ENCODE measurements at places on chromosomes 6 and 20.
A peak's percentile ranks its signal among the peaks of the same experiment; 100 is the strongest.

- DNase-seq, result peak; percentile 38
These were observed 27.5 kb downstream of the SERPINB9 start for GRCh38 chr6:2875359-2876191.

DNA sequence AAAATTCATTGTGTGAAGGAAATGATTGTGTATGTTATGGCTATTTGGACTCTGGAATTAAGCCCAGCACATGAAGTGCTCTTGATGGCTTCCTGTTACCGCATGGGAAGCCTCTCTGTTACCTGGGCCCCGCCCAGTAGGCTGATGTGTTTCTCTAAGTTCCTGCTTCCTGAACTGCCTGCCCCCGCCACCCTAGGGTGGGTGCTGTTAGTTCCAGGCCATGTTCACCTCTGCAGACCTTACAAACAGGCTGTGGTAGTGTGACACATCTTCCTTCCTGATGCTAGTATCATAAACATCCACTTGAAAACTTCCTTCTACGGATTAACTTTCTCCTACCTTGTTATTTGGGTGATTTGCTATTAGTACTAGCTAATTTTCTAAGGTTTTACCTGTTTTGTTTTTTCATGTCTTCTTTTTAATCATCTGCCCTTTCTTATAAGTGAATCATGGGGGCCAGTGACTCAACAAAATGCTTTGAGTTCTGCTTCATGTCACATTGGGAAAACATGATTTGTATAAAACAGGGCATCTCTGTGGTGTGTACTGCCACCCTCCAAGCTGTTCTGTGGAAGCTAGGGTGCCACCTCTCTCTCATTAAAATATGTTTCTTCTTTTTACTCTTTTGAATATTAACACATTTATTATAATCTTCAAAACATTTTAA, 40.6 kb downstream of the SH3BGRL2 start:
- peak; percentile 40 for DNase-seq

- peak; percentile 23 for DNase-seq
These were observed 18.3 kb downstream of the SIM1 start for GRCh38 chr6:100446115-100447080.

- DNase-seq, result no peak
These were observed 207.2 kb downstream of the BTBD9 start for GRCh38 chr6:38432479-38432878.

- DNase-seq, result no peak
These were observed 63.4 kb upstream of the SIRPG start for GRCh38 chr20:1720845-1721475.

DNA sequence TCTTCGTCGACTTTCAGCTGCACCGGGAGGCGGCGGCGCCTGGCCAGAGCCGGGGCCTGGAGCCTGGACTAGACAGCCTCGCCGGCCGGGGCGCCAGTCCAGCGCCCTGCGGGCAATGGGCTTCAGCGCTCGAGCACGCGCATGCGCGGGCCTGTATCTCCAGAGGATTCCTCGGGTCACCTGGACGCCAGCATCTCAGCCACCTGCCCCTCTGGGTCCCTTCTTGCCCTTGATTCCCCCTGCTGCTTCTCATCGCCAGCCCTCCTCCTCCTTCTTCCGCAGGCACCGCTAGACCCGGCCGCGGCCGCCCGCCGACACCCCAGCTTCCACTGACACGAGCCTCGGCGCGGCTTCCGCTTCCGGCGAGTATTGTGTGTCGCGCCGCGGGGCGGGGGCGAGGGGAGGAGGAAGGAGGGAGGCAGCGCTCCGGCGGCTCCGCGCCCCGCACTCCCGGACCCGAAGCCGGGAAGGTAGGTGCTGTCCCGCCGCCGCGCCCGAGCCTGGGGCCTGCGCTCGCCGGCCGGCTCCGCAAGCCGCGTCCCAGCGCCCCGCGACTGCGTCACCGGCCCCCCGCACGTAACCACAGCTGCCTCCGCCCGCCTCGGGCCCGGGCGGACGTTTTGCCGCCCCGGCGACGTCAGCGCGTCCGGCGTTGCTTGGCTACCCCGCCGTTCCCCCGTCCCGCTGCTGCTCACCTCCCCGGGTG, at the start of gene TRIM39:
Gene TRIM39, plus strand, starts transcription at position 402 of the 706 bp plus-strand sequence. CDS start 2,391 bp downstream, outside the sequence.
- DNase-seq, result peak; percentile 89

GRCh38 chr6:6758915-6759654, 170.6 kb downstream of the LY86 start:
- DNase-seq, result peak; percentile 27

DNA sequence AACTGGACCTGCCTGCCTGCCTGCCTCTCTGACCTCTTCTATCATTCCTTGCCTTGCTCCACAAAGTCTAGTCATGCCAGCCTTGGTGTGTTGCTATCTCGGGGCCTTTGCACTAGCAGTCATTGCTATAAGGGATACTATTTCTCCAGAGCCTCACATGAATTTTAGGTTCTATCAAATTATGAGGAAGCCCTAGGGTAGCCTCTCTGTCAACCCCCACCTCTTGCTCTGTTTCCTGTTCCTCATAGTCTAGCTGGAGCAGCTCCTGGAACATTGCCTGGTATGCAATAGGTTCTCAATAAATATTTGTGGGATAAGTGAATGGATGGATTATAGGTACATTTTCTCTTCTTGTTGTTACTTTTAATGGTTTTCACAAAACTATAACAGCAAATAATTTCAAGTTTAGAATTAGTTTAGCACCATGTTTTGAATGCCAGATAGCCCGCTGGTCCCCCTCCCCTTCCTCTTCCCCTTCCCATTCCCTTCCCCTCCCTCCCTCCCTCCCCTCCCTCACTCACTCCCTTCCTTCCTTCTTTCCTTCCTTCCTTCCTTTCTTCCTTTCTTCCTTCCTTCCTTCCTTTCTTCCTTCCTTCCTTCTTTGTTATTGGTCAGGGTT, 46.9 kb upstream of the DTNBP1 start:
- DNase-seq, result no peak

- DNase-seq, result no peak
These were observed 1.5 kb upstream of the CITED2 start for GRCh38 chr6:139376017-139376330.

DNA sequence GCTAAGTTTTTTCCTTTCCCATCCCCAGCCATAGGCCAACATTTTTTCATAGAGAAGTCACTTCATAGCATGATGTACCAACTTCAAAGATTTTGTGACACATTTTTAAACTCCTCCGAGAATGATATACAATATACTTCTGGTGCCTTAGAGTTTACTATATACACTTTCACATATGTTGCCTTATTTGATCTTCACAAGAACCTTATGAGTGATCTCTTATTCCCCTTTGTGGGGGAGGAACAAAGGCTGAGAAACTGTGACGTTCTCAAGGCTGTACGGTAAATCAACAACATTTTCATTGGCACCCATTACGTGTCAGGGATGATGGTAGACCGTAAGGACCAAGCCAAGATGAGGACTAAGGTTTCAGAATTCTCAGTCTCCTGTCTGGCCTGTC, 130.0 kb downstream of the RFPL4B start:
- no peak for DNase-seq

DNA sequence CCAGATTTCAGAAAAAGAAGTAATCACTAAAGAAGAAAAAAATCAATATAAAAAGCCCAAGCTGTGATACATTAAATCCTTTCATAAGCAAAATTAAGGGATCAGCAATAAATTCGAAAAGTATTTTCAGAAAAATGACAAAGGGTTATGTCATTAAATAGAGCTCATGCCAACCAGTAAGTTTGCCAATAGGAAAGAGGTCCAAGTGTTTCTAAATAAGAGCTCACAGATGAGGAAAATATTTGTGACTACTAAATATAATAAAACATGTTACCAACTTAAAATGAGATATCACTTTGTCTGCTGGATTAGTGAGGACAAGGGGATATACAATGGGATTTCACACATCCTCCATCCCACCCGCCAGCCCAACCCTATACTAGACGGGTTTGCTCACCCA, 140.3 kb upstream of the EYA4 start:
- DNase-seq, result no peak

GRCh38 chr20:17508756-17509155, 22.4 kb downstream of the BFSP1 start:
- DNase-seq, result no peak

- DNase-seq, result no peak
These were observed 147.9 kb downstream of the RNGTT start for GRCh38 chr6:88815491-88815890.

DNA sequence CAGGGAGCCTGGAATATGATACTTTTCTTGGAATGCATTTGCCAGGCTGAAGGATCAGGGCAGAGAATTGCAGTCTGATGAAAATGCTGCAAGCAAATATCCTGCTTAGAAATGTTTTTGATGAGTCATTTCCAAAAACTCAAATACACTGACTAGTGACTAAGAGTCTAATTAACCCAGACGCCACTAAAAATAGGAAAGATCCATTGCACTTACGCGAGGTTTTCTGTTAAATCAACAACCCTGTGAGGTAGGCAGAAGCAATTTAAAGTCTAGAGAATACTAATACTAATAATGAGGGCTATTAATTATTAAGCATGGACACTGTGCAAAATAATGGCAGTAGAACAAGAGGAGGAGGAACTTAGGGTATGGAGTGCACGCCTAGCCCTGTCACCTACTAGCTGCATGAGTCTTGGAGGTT, 130.1 kb upstream of the DOK5 start:
- DNase-seq, result peak; percentile 67

- DNase-seq, result peak; percentile 87
These were observed 73.6 kb downstream of the TRERF1 start for GRCh38 chr6:42378125-42378524.

- DNase-seq, result no peak
These were observed 2.3 kb downstream of the TCEA2 start for GRCh38 chr20:64065062-64065973.

DNA sequence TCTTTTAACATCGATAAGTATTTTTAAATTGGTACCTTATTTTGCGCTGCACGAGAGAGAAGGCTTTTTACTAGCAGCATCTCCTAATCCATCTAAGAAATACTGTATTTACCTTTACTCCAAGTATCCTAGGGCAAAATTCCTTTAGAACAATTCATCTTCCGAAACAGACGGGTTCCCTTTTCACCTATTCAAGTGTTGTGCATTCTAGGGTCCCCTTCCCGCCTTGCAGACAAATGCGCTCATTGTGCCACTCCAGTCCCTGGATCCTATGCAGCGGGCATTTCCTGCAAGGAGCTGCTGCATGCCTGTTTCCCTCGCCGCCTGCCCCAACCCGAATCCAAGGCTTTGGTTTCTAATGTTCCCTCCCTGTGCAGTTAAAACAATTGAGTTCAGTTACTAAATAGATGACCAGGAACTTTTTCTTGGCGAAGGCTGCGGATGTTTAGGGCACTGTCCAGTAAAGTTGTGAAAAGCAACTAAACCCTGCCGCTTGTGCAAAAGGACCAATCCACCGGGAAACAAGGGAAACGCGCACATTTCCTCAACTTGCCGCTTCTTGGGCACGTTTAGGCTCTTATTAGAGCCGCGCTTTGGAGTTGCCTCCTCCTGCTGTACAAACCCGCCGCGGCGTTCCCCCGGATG, 556 bp upstream of the SCAF8 start:
- no peak for DNase-seq

GRCh38 chr6:144064402-144065212, 30.8 kb downstream of the SF3B5 start:
- peak; percentile 69 for DNase-seq

- DNase-seq, result no peak
These were observed 20.1 kb downstream of the SLC35B3 start for GRCh38 chr6:8415280-8415679.

GRCh38 chr6:39980839-39981580, 46.7 kb upstream of the MOCS1 start:
- DNase-seq, result peak; percentile 23

GRCh38 chr20:49821870-49822331, 9.3 kb downstream of the SLC9A8 start:
- DNase-seq, result peak; percentile 17

DNA sequence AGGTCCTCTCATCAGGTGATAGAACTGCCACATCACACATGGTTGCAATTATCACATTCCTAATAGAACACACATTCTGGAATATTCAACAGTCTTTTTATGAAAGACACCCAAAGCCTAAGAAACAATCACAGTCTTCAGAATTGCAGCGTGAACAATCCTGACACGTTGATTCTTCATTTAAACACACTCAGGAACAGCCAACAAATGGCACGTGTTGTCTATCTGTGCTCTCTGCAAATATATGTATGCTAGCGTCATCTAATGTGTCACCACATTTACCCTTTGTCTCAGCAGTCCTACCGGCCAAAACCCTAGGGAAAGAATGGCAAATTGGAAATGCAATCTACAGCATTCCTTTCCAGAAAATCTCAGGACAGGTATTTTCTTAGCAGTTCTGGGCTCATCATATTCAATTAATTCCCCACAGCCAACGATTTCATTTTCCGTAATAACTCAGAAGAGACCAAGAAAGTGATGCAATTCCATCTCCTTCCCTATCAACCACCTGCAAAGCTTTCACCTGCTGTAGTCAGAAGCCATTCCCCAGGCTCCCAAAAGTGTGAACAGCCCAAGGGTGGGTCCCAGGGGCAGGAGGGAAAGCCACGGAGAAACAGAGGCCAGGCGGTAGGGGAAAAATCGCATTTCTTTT, 280.3 kb upstream of the JARID2 start:
- no peak for DNase-seq

DNA sequence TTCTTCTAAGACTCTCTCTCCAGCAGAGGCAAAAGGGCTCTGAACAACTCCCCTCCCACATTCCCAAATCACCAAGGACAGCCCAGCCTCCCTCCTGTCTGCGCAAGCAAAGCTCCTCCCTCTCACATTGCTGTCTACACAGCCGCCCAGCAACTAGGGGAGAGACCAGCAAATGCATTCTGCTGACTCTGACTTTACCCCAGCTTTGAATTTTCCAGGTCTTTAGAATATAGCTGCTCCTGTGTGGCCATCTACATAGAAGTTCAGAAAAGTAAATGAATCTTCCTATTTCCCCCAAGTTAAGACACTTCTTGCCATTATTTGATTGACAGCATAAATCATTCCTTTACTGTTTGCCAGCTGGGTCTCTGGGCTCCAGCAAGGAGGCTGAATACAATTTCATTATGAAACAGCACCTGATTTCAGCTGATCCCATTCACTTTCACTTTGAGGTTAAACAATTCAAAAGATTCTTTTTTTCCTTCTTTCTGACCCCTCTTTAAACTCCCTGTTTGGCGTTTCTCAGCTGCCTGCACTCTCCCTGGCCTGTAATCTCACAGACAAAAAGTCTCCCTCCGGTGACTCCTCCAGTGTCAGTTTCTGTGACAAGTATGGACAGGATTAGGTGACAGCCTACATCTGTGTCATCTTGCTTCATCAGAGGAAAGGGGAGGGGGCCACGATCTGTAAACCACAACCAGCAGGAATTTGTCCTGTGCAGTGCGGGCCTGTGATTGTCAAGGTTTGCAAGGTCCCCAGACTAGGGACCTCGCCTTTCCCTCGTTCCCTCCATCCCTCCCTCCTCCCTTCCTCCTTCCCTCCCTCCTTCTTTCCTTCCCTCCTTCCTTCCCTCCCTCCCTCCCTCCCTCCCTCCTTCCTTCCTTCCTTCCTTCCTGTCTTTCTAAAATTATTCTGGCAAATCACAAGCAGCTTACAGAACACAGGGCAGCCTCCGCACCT, 205.6 kb upstream of the RIN2 start:
- no peak for DNase-seq

GRCh38 chr6:88910922-88911778, 52.3 kb downstream of the RNGTT start:
- no peak for DNase-seq

GRCh38 chr6:151900256-151900655, 92.8 kb downstream of the ESR1 start:
- DNase-seq, result no peak

Measured in activated CD4-positive, alpha-beta T cell treated with anti-CD3 and anti-CD28 coated beads, Interleukin-10, Interleukin-2, amounts not matched to agents 100 ng/mL and 50 ng/mL, durations not matched to agents 16 hours and 8 hours (primary cell).